Nasal cavity respiratory epithelium epithelial cell of viscerocranial mucosa (primary cell): ENCODE measurements at places on chromosomes 1 and 21. TPM values are rescaled to one million over a fixed set of nuclear protein-coding genes. Genes with fewer than 3 reads are reported as not detected.

The C4BPB gene
- total RNA-seq: not detected in 2 replicates

The LY9 gene
- total RNA-seq: not detected in 2 replicates

The SYT14 gene
- total RNA-seq: under 0.01 and 0.14 TPM in 2 replicates

The HHAT gene
- 2.4 and 6.3 TPM in 2 replicates for total RNA-seq

The EPHA2 gene
- 184 and 193 TPM in 2 replicates for total RNA-seq
